ENCODE measurements at places on chromosomes 12 and 14. TPM values are rescaled to one million over a fixed set of nuclear protein-coding genes. Genes with fewer than 3 reads are reported as not detected.
A peak's percentile ranks its signal among the peaks of the same experiment; 100 is the strongest.

GRCh38 chr14:72120315-72120714, 188.1 kb downstream of the RGS6 start:
- no peaks in the 10 kb centered on the region for H3K36me3 ChIP-seq
- no peak for DNase-seq
- H3K4me1 ChIP-seq, result peaks cover 5% of the 10 kb centered on the region
- H3K27me3 ChIP-seq, result peaks cover 2% of the 10 kb centered on the region
- no peak overlapping the region for H3K27ac ChIP-seq

Gene KCNC2
- total RNA-seq, result not detected

- no peak for DNase-seq
- H3K4me3 ChIP-seq, result no peak overlapping the region
These were observed 304.7 kb upstream of the TMTC1 start for GRCh38 chr12:30088259-30088995.

GRCh38 chr12:104600036-104600712, 143.4 kb downstream of the CHST11 start:
- H3K4me1 ChIP-seq, result peaks cover 66% of the 10 kb centered on the region
- no peak for DNase-seq
- no peaks in the 10 kb centered on the region for H3K27me3 ChIP-seq
- no peaks in the 10 kb centered on the region for H3K36me3 ChIP-seq

- H3K36me3 ChIP-seq, result peaks cover 35% of the 10 kb centered on the region
- no peaks in the 10 kb centered on the region for H3K4me1 ChIP-seq
- H3K27ac ChIP-seq, result no peak overlapping the region
- no peak for DNase-seq
These were observed 18.1 kb downstream of the RFC5 start for GRCh38 chr12:118034429-118035189.

DNA sequence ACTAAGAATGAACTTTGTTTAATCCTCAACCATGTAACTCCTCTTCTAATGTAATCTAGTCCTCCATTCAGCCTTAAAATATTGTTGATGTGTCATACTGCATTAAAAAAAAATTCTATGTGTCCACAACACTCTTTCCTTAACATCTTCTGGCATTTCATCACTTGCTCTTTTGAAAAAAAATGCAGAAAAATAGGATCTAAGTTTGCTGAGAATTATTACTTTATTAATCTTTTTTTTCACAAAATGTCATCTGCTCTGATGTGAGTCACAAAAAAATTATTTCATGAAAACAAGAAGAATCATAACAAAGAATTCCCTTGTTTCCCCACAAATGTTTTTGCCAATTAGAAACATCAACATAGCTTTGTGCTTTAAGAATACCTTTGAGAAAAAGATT, 410.1 kb upstream of the MGAT4C start:
- no peak overlapping the region for H3K4me3 ChIP-seq
- DNase-seq, result no peak
- no peaks in the 10 kb centered on the region for H3K27me3 ChIP-seq
- H3K4me1 ChIP-seq, result peaks cover 24% of the 10 kb centered on the region

- H3K36me3 ChIP-seq, result no peaks in the 10 kb centered on the region
- H3K27me3 ChIP-seq, result no peaks in the 10 kb centered on the region
- no peak overlapping the region for H3K4me3 ChIP-seq
- no peak for DNase-seq
- no peaks in the 10 kb centered on the region for H3K4me1 ChIP-seq
These were observed 45.7 kb upstream of the APPL2 start for GRCh38 chr12:105281694-105282049.

Gene SLC6A15
- total RNA-seq, result not detected

Gene SLC8B1
- total RNA-seq, result 20.9 TPM

GRCh38 chr12:4779749-4780148, 59.5 kb downstream of the GALNT8 start:
- H3K4me3 ChIP-seq, result no peak overlapping the region
- H3K36me3 ChIP-seq, result no peaks in the 10 kb centered on the region
- no peak for DNase-seq
- no peak overlapping the region for H3K27ac ChIP-seq

DNA sequence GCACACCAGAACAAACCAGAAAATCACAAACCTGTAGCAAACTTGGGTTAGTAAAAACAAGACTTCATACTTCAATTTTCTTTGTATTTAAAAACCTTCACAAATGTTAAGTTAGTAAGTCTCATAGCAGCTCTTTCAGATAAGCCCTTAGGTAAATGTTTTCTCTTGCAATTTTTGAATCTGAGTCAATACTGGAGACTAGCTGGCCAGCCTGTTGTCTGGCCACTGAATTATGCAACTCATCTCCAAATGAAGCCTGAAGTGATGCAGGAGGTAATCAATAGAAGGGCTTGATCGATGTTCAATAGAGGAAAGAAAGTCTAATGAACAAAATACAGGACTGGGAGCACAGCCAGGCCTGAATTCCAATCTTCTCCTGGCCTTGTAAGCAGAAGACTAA, 465.2 kb downstream of the LRIG3 start:
- peak overlapping the region; percentile 63 for H3K27ac ChIP-seq
- H3K36me3 ChIP-seq, result no peaks in the 10 kb centered on the region
- no peaks in the 10 kb centered on the region for H3K27me3 ChIP-seq
- H3K4me3 ChIP-seq, result no peak overlapping the region

DNA sequence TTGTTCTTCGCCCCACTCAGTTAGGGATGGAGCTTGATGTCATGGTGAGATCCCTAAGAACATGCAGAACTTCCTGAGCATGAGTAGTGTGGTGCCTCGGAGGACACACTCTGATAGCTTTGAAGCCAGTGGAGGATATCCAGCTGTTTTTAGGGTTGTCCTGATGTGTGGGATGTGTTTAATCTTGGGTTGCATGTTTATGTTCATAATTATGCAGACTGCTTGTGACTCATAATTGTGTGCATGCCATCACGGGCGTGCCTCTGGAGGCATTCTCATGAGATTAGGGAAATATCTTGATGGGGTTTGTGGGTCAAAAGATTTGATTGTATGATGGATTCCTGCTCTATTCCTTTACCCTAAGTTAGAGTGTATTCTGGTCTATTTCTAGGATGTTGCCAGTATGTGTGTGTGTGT, 267.4 kb upstream of the PELI2 start:
- no peaks in the 10 kb centered on the region for H3K36me3 ChIP-seq
- DNase-seq, result no peak
- H3K27me3 ChIP-seq, result no peaks in the 10 kb centered on the region
- no peak overlapping the region for H3K4me3 ChIP-seq
- H3K27ac ChIP-seq, result no peak overlapping the region
- H3K4me1 ChIP-seq, result peaks cover 43% of the 10 kb centered on the region

Gene SVOP
- total RNA-seq, result not detected

Gene PLEKHG7
- not detected for total RNA-seq

Gene KRT72
- not detected for total RNA-seq

- H3K4me3 ChIP-seq, result no peak overlapping the region
- H3K27me3 ChIP-seq, result no peaks in the 10 kb centered on the region
- H3K27ac ChIP-seq, result no peak overlapping the region
- peaks cover 63% of the 10 kb centered on the region for H3K4me1 ChIP-seq
- peaks cover 16% of the 10 kb centered on the region for H3K36me3 ChIP-seq
- no peak for DNase-seq
These were observed 5.4 kb downstream of the SAMD4A start for GRCh38 chr14:54572316-54572715.

DNA sequence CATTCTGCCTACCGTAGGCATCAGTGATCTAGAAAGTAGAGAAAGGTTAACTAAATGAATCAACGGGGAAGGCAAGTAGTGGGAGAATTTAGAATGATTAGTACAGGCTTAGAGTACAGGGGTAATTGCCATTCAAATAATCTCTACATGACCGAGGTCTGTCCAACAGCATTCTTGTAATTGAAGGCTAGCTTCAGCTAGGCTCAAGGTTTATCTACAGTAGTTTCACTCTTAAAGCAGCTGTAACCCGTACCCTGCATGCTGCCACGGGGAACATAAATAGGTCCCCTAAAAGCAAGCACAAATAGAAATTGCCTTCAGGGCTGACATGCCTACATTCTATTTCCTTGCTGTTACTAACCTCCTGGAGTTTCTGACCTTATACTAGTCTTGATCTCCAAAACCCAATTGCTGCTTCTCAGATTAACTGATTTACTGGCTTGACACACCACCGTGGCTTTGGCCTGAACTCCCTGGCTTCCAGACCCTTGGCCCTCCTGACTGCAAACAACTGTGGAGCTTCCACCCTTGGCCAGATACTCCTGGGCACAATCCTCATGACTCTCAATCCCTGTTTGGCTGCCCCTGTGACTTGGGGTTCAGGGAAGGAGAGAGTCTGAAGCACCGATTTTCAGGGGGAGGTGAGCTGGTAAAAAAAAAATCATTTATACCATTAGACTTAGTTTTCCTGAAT, 242.1 kb upstream of the FOXN3 start:
- no peak overlapping the region for H3K4me3 ChIP-seq
- peaks cover 6% of the 10 kb centered on the region for H3K4me1 ChIP-seq
- no peak for DNase-seq
- no peaks in the 10 kb centered on the region for H3K27me3 ChIP-seq
- H3K36me3 ChIP-seq, result peaks cover 1% of the 10 kb centered on the region

DNA sequence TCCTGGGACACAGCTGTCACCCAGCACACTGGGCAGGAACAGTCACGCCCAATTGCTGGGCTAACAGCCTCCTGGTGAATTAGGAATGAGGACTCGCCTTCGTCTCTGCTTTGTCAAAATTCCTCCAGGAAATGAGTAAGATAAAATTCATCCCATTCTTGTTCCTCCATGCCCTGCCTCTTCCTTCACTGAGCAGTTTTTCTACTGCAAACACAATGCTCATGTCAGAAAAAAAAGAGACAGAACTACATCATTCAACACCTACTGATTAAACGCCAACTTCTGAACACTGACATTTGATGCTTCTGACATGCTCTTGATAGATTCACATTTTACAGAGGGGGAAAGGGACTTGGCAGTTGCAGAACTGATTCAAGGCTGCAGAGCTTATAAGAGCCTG, 37.5 kb upstream of the DTX1 start:
- no peak for DNase-seq
- no peak overlapping the region for H3K27ac ChIP-seq
- H3K4me3 ChIP-seq, result no peak overlapping the region

Gene ACAD10
- 13.0 TPM for total RNA-seq

Gene PRIMA1
- not detected for total RNA-seq

DNA sequence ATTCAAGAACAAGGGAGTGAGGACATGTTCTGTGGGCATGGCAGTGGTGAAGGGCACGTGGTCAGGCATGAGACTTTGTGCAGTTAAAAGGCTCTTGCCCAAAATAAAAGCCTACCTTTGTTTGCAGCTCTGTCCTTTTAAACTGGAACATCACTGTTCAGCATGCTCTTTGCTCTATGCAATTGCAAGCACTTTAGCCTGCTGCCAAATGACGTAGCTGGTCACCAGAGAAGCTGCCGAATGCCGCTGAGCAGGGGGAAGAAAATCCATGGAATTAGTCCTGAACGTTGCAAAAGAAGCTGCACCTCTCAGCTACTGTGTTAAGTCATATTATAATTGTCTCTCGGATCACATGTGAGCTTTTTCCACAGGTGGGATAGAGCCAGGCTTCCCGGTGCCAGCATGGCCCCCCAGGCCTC, 176.3 kb upstream of the DIO2 start:
- H3K36me3 ChIP-seq, result no peaks in the 10 kb centered on the region
- H3K27ac ChIP-seq, result peak overlapping the region; percentile 83
- H3K4me1 ChIP-seq, result peaks cover 56% of the 10 kb centered on the region
- no peak for DNase-seq

- peaks cover 2% of the 10 kb centered on the region for H3K36me3 ChIP-seq
- H3K27ac ChIP-seq, result no peak overlapping the region
- peaks cover 30% of the 10 kb centered on the region for H3K27me3 ChIP-seq
These were observed 6.0 kb downstream of the OR10P1 start for GRCh38 chr12:55642669-55643068.

DNA sequence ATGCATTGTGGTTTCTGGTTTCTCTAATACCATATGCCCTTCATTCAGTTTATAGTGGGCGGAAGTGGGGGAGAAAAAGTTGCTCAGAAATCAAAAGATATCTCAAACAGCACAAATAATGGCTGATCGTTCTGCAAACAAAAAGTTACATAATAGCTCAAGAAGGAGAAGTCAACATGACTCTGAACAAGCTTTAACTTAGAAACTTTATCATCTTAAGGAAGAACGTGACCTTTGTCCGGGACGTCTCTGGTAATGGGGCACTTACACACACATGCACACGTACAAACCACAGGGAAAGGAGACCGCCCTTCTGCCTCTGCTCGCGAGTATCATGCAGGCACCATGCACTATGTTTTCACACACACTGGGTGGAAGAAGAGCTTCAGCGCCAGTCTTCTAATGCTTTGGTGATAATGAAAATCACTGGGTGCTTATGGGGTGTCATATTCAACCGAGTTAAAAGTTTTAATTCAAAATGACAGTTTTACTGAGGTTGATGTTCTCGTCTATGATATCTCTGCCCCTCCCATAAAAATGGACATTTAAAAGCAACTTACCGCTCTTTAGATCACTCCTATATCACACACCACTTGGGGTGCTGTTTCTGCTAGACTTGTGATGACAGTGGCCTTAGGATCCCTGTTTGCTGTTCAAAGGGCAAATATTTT, 4.7 kb downstream of the FOS start:
- peaks cover 19% of the 10 kb centered on the region for H3K36me3 ChIP-seq
- peaks cover 31% of the 10 kb centered on the region for H3K4me1 ChIP-seq
- DNase-seq, result no peak
- no peak overlapping the region for H3K27ac ChIP-seq
- no peaks in the 10 kb centered on the region for H3K27me3 ChIP-seq
